ENCODE measurements at places on chromosomes 2 and 18.

DNA sequence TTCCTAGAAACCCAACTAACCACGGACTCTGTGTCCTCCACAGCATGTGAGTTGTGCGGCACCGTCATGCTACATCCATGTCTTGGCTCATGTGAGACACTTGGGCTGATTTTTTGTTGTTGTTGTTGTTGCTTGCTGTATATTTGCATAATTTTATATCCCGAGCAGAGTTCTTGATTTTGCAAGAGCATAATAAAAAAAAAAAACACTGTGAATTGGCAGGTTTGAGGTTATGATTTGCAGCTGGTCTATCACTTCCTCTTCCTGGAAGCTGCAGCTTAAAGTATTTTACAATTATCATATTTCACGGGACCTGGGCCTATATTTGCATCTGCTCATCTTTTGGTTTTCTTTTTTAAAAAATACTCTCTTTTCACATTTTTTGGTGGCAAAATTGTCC lies 142.3 kb upstream of the NRP2 start:
- DNase-seq, result no peak

- no peak for DNase-seq
Observed at GRCh38 chr2:232563580-232563979, 13.1 kb downstream of the EIF4E2 start.

DNA sequence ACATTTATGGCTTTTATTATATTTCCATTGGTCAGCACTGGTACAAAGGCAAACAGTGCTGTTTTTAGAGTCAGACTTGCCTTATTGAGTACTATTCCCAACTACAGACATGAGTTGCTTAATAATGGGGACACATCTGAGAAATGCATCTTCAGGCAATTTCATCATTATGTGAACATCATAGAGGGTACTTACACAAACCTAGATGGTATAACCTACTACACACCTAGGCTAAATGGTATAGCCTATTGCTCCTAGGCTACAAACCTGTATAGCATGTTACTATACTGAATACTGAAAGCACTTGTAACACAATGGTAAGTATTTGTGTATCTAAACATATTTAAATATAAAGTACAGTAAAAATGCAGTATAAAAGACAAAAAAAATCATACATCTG lies 36.4 kb downstream of the OLA1 start:
- no peak for DNase-seq

- DNase-seq, result no peak
Observed at GRCh38 chr18:61727241-61728193, 165.3 kb downstream of the RNF152 start.

DNA sequence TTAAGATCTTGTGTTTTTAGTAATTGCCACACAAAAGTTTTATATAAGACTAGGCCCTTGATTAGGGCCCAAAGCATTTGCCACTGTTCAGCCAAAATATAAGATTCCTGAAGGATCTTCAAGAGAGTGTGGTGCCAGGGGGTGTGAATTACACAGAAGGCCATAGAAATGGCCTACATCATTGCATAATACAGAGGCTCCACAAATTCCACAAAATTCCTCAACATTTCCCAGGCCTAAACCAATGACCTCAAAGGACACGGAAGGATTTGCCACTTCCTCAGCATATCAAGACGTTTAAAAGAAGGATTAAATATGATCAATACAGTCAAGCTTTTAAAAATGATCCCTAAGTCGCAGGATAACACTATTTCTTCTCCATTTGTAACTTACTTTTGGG lies 24.1 kb downstream of the COL6A3 start:
- DNase-seq, result no peak

DNA sequence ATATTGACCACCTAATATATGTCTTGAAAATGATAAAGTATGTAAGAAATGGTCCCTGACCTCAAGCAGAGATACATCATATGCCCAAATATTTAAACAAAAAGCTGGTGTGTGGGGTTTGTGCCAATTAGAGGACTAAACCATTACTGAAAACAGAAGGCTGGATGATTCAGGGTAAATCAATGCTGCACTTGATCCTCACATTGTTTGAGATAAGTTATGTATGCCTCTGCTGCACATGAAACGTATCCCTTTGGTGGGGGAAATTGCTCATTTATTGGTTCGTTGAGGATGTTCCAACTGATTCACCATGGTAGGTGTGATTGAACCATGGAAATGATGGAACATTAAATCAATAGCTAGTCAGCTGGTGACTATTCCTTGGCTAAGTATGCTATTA lies 24.7 kb upstream of the DARS1 start:
- DNase-seq, result no peak

DNA sequence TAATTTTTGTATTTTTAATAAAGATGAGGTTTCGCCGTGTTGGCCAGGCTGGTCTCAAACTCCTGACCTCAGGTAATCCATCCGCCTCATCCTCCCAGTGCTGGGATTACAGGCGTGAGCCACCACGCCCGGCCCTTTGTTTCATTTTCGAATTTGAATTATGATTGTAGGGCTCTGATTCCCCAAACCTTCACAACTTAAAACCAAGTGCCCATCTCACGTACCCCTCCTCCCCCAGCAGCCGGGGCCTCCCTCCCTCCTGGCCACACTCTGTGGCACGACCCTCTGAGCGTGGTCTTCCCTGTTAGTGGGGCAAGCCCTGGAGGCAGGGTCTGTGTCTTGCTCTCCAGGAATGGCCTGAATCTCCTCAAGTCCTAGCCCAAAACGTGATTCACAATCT lies 166.5 kb downstream of the ASB1 start:
- DNase-seq, result no peak
